Activated CD4-positive, alpha-beta T cell treated with anti-CD3 and anti-CD28 coated beads, Interleukin-2, amount 10 ng/mL, durations not matched to agents 24 days and 14 days (primary cell): ENCODE measurements at places on chromosomes 7 and 10. TPM values are rescaled to one million over a fixed set of nuclear protein-coding genes. Genes with fewer than 3 reads are reported as not detected.

Gene FGL2
- total RNA-seq = 1.7 and 1.8 TPM in 2 replicates

DNA sequence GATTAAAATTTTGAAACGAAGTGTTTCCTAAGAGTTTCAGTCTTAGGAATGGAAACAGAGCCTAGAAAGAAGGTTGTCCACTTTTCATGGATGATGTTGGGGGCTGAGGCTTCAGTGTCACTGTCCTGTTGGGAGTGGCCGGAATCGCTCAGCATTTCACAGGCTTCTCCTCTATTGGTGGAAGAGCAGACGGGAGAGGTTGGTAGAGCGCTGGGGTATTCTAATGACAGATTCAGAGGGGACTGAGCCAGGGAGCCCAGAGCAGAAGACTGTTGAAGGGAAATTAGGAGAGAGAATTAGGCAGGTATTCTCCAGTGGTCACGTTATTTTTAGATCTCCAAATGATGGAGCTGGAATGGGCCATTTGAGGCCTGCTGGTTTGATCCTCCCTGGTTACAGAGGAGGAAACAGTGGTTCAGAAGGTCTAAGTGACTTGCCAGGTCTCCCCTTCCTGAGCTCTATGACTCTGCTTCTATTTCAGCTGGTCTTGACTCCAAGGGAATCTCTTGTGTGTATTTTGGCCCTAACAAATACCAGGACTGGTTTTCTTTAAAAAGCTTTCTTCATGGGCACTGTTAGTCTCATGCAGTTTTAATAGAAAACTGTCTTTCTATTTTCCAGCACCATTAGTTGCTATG is 35.7 kb upstream of the EEPD1 start:
- no peak for DNase-seq

Gene AKR1D1
- not detected in 2 replicates for total RNA-seq

DNA sequence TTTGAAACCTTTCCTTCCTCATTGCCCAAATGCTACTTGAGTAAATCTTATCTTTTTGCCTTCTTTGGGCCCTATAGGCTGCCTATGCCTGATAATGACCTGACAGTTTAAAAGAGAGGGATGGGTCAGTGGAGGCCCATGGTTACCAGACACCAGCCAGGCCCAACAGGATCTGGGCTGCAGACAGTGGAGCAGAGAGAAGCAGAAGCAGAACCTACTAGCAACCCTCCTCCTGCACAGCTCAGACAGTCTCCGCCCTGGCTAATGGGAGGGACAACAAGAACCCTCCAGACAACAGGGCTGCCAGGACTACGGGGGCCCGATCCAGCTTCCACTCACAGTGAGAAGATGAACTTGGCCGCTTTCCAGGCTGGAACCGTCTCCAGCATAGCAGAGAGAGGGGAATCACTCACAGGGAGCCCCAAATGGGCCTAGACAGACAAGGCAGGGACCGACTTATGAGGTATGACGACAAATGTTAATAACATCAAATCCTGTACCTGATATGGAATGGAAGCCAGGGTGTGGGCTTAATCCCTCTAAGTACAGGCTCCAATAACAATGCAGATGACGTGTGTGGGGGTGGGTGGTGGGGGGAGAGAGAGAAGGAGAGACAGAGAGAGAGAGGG is 31.7 kb upstream of the DGKI start:
- no peak for DNase-seq

GRCh38 chr7:100079024-100079560 is 2.4 kb downstream of the ZNF3 start:
- DNase-seq = no peak

- DNase-seq = peak; percentile 71
Observed at GRCh38 chr7:155965010-155965409, 152.7 kb upstream of the SHH start.

DNA sequence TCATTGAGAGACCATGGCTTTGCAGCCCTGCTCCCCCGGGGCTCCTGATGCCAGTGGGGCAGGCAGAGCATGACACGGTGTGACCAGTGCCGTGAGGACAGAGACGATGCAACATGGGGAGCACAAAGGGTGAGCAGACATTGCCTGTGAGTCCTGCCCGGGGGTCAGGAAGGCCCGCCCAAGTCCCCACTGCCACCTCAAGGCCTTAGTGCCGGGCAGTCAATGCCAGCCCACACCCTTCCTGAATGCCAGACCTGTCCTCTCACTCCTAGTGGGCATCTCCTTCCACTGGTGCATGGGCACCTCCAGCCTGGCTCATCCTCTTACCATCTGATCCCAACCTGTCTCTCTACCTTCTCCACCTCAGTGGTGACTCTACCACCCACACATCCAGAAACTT is 157.9 kb upstream of the ZMIZ1 start:
- no peak for DNase-seq

DNA sequence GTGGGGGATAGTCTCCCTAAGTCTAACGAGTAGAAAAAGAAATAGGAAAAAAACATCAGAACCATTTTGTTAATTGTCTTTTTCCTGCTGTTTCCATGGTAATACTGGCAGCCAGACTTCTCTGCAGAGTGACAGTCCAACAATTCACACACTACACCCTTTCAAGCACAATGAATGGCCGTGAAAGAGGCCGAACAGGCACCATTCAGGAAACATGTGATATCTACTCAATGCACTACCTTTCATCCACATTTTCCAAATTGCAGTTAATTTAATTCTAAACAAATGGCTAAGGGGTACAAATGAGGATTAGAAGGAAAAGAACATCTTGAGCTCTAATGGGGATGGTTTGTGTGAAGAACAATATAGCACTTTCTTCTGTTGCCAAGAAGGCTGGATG is 358.5 kb upstream of the ANKRD30A start:
- DNase-seq = no peak

Gene ADRB1
- total RNA-seq = not detected in 2 replicates

Gene GRID2IP
- 0.05 TPM in 1 of 2 replicates, not detected in the other for total RNA-seq

GRCh38 chr7:54879776-54880175 is 120.8 kb upstream of the SEC61G start:
- DNase-seq = no peak

DNA sequence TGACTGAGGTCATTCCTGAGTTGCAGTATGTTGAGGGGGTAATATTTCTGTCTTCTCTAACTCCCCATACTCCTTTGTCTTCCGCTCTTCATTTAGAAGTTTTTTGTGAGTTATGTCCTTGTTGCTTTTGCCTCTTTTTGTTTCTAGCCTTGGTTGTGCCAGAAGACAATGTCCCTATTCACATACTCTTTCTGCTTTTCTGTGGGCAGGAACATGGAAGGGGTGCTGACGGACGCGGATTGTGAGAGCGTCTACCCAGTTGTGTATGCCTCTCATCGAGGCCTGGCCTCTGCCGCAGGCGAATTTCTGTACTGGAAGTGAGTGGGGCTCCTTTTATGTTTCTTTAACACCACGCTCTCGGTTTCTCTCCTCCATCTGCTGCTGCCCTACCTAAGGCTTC is 20.5 kb downstream of the STAG3 start:
- no peak for DNase-seq

- no peak for DNase-seq
Observed at GRCh38 chr10:35270100-35270499, 66.2 kb upstream of the CCNY start.

- no peak for DNase-seq
Observed at GRCh38 chr7:26385240-26385639, 93.6 kb downstream of the SNX10 start.

DNA sequence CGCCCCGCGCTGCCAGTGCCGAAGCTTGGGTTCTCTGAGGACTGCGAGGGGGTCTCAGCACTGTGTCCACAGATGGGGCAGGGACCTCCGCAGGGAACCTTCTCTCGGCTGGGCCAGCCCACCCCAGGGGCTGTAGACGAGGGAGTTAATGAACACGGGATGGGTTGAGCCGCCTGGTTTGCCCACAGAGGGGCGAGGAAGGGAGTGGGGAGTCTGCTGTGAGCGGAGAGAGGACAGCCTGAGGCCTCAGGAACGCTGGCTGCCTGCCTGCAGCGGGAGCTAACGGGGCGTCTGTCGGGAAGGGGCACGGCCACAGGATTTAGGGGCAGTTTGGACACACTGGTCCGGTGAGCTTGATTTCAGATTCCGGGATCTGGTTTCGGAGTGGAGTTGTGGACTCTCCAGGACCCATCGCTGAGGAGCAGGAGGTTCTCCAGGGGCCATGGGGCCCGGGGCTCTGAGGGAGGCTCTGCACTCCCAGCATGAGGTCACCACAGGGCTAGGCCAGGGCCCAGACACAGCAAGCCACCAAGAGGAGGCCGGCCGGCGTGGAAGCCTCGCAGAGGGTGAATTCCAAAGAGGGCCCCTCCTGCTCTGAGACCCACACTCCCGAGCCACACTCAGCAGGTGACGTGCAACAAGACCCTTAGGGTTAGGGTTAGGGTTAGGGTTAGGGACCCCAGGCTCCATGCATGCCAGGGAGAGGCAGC is 19.0 kb upstream of the FAM20C start:
- DNase-seq = no peak

- DNase-seq = peak; percentile 76
Observed at GRCh38 chr10:49309691-49310411, 10.9 kb downstream of the C10orf71 start.

Gene UPP1
- total RNA-seq = 61.5 and 64.2 TPM in 2 replicates

Gene GFRA1
- total RNA-seq = not detected in 2 replicates

- DNase-seq = no peak
Observed at GRCh38 chr7:93359520-93360198, 127.5 kb downstream of the VPS50 start.

DNA sequence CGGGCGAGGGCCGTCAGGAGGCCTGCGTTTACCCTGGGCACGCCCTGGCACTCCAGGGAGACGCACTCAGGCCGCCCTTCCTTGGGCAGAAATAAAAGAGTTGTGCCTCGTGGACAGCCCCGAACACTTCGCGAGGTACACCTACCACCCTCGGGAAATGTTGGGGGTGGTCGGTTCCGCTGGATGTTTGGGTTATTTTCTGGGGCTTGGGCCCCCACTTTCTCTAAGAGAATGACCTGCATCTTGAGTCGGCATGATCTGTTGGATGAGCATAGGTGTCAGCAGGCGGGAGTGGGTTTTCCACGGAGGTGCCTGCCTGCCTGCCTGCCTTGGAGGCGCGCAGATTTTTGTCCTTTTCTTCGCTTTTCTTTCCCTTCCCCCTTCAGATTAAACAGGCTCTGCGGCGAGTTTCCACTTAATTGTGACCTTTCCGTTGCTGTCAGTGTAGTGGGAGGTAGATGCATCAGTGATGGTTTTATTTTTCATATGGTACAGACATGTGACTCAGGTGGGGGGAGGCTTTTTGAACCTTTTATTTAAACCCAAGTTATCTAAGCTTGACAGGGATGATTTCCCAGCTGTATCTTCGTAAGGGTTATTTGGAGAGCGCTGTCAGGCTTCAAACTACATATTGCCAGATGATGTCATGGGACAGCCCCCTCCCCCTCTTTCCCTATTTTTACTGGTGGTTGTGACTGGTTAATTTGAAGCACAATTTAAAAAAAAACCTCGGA is 661 bp downstream of the HECTD2 start:
- no peak for DNase-seq
